AG20443 (cell line): ENCODE measurements at places on chromosomes 4 and X.
A peak's percentile ranks its signal among the peaks of the same experiment; 100 is the strongest.

- DNase-seq = no peak
Observed at GRCh38 chr4:181219783-181220416, 1023.3 kb upstream of the TENM3 start.

GRCh38 chr4:168221301-168221700 is 97.3 kb downstream of the DDX60 start:
- DNase-seq = peak; percentile 12

GRCh38 chr4:7348946-7349900 is 85.5 kb downstream of the PSAPL1 start:
- no peak for DNase-seq

DNA sequence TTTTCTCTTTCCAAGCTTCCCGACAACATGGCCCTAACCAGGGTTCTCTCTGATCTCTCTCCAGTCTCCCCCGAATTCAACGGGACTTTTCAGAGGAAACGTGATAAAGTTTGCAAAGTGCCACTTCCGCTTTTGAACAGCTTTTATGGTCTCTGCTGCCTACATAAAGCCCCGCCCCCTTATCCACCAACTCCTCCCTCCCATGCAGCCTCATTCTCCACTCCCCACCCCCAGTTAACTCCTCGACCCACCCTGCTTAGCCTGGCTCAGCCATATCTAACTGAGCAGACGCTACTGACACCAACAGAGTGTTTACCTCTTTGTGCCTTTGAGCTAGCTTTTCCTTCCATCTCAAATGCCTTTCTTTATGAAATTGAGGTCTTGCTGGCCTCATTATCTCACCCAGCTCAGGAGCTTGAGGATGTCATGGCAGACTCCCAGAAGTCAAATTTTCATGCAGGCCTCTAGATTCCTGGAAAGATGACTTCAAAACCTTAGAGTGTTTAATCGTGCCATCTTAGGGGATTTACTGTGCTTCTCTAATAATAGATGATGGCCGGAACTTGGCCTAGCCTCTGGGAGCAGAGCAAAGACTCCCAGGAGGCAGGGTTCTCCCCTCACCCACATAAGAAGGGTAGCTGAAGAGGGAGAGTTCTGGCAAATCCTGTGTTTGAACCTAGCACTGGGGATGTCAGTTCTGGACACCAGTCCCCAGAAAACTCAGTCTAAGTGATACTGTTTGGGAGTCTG is 606.0 kb downstream of the BCOR start:
- DNase-seq = no peak

DNA sequence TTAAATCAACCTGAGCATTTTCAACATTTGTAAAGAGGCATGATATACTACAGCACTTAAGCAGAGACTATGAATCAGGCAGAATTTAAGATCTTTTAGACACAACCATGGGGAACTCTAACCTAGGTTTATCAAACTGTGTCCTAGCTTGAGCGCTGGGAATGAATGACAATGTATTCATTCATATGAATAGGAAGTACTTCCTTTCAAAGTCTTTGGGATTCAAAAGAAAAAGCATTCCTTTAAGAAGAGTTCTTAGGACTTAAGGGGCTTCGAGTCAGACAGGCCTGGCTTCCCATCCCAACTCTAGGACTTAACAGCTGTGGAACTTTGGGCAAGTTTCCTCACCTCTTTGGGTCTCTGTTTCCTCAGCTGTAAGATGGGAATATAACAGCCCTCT is 104.6 kb downstream of the ANAPC4 start:
- no peak for DNase-seq

DNA sequence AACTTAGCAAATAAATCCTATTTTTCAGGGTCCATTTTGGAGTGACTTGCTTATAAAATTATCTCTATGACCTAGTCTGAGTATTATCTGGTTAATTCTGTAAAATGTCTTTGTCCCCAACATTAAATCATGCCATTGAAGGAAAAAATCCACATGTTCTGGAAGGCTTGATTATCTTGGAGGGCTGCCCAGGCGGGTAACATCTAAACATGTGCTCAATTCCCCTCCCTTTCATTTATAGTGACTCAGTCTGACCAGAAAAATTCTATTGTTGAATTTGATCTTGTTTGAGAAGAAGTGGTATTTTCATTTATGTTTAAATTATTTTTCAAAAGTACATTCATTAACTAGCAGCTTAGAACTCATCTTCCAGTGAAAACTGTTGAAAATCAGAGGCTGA is 55.4 kb upstream of the SLC10A7 start:
- no peak for DNase-seq

DNA sequence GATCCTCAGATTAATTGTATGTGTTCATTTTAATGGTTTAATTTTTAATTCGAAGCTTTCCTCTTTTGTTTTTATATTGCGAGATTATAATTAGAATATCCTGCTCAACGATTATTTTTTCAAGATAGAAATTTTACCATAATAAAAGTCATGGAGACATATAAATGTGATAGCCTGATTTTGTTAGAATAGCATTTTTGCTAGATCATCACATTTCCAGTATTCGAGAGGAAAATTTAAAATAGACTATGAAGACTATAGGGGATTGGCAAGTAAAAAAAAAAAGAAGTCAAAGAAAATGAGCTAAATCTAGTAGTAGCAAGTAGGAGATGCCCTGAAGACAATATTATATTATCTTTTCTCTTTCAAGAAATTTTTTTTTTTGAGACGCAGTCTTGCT is 60.6 kb downstream of the TENM3 start:
- DNase-seq = no peak

DNA sequence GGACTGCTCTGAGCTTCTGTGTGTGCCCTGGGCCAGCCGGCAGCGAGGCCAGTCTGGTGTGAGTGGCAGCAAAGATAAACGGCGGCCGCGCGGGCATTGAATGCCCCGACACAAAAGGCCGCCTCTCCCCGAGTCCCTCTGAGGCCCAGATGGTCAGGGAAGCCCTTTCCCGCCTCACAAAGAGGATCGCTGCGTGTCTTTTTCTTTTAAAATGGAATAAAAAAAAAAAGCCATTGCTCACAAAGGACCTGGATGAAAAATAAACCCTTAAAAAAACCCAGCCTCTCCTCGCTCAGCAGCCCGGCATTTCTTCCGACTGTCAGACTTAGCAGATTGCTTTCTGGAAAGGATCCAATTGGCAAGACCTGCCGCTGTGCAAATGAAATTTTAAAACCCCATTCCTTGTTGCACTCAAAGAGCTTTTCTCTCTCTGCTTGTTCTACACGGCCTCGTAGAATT is 578.7 kb downstream of the BCOR start:
- DNase-seq = peak; percentile 15

DNA sequence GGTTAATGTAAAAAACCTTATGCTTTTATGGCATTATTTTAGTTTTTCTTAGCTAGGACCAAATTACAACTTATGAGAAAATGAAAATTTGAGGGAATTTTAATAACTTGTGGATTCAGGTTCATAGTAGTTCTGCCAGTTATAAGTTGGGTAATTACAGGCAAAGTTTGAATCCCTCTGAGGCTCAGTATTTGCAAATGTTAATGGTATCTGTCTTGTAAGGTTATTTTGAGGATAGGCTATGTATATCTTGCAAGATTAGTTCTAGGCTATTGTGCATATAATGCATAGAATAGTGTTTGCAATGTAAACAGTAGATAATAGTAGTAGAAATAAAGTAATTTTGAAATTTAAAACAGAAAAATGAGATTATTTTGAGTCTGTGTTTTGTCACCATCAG is 44.7 kb upstream of the CCSER1 start:
- DNase-seq = no peak

DNA sequence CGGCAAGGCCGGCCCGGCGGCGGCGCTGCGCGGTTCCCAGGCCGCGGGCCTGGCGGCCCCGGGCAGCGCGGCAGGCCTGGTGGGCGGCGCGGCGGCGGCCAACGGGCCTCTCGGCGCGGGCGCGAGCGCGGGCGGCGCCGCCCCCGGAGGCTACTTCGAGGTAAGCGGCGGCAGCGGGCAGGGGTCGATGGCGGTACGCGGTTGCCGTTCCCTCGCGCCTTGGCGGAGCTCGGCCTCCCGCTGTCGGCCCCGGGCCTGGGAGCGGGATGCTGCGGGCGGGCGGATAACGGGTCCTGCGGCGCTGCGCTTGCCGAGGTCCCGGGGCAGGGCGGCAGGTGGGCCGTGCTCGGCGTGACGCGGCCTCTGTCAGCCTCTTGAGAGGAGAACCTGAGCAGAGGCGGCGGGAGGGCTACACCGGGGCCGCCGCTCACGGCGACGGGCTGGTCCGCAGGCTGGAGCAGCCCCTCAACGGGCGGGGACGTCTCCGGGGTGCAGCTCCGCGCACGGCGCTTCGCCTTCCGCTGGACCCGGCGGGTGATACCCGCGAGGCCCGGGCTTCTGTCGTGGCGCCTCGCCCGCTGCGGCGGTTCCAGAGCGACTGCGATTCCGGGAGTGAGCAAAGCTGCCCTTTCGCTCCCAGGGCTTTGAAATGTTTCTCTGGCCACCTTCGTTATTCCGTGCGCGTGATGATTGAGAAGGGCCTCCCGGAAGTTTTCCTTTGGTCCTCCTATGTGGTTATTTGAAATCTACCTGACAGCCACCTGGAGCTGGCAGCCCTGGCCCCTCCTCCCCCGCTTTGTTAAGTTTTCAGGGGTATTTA is 774 bp downstream of the FAM193A start:
- peak; percentile 71 for DNase-seq

DNA sequence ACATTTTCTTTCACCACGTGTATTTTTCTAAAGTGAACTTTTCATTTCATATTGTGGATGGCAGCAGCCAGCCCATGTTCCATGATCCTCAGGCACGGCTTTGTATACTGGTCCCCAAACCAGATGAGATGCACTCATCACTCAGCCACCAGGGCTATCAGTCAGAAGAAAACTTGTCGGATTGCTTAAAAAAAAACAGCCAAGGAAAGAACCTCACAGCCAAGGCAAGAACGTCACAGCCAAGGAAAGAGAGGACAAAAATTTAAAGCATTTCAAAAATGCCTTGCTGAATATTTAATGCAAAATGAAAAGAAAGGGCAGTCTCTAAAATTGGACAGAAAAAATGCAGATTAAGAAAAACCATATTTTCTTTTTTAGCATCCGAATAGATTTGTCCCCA is 333.3 kb downstream of the PDGFC start:
- peak; percentile 69 for DNase-seq

- DNase-seq = no peak
Observed at GRCh38 chr4:40401096-40401495, 66.0 kb downstream of the CHRNA9 start.

GRCh38 chr4:173494013-173494970 is 35.7 kb downstream of the HAND2 start:
- DNase-seq = peak; percentile 67

DNA sequence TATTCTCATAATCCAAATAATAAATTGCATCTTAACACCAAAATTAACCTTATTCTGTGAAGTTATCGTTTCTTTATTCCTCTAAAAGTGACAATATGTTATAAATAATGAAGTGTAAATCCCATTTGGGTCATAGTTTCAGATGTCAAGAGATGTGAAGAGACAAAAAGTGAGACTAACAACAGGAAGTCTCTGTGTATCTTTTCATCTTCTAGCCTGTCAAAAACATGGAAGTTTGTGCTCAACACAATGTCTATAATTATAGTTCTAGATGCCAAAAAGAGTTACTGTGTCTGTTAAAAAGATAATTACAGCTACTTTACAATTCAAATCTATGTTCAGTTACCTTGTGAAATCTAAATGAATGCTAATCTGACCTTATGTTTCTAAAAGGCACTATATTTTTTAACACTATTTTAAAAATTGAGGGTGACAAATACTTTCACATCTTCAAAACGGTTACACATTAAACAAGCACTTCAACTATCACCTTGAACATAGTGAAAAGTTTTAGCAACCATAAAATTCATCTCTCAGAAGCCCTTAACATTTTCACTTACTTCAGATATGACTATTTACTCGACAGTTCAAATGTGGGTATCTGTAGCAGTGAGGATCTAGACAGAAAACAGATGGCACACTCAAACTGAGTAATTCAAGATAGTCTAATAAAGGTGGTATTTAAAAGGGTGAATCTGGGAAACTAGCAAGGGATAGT is 509.8 kb downstream of the ARAP2 start:
- no peak for DNase-seq

DNA sequence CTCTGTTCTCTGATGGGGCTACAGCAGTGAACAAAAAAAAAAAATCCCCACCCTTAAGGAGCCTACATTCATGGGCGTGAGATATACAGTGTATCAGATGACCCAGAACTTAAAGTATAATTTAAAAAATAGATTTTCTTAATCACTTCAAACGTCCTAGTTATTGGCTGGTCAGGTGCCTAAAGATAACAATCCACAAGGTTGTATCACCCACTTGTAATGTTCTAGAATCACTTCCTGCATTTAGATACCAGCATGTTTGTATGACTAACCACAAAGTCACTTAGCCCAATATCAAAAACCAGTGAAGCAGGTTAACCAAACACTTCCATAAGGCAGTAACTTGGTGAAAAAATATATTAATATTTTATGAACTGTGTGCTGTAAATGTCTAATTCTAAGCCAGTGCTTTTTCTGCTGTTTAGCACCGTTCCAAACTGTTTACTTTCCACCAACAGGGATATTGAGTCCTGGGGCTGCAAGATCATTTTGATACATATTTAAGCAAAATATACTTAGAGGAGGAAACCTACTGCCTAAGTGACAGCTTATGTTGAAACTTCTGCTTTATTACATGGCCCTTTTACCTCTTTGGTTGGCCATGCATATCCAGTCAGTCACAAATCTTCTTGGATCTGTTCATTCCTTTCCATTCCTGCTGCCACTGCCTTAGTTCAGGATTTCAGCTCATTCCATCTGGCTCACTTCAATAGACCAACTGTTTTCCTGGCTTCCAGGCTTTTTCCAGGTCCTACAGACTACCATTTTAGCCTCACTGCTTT is 43.3 kb downstream of the CD40LG start:
- no peak for DNase-seq

DNA sequence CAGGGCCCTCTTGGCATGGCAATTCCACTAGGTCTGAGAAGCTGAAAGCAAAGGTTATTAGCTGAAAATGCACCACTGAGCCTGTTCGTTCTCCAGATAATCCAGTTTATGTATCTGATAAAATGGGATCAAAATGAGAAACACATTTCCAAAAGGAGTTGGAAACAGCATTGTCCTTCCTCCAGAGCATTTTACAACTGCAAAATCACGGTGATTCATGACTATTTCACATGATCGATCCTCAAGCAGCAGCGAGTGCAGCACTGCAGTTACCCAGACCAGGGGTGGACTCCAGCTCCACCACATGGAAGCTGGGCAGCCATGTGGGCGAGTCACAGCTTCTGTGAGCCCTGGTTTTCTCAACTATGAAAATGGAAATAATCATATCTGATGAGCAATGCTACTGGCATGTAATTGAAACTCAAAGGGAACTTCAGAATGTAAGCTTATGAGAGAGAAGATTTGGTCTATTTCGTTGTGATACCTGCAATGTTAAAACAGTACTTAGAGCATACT is 78.7 kb upstream of the MSX1 start:
- DNase-seq = peak; percentile 84

- no peak for DNase-seq
Observed at GRCh38 chrX:9184211-9184610, 150.3 kb upstream of the FAM9B start.

GRCh38 chr4:52317361-52317879 is 266.3 kb downstream of the SPATA18 start:
- no peak for DNase-seq

GRCh38 chrX:150503898-150504219 is 64.6 kb upstream of the MTM1 start:
- DNase-seq = no peak

GRCh38 chr4:168882650-168883233 is 127.3 kb downstream of the CBR4 start:
- no peak for DNase-seq
